Brain pericyte (primary cell): ENCODE measurements at places on chromosomes 12 and 14.

- no peak for DNase-seq
Measured at GRCh38 chr12:8698879-8699278, 1.1 kb downstream of the RIMKLB start.

DNA sequence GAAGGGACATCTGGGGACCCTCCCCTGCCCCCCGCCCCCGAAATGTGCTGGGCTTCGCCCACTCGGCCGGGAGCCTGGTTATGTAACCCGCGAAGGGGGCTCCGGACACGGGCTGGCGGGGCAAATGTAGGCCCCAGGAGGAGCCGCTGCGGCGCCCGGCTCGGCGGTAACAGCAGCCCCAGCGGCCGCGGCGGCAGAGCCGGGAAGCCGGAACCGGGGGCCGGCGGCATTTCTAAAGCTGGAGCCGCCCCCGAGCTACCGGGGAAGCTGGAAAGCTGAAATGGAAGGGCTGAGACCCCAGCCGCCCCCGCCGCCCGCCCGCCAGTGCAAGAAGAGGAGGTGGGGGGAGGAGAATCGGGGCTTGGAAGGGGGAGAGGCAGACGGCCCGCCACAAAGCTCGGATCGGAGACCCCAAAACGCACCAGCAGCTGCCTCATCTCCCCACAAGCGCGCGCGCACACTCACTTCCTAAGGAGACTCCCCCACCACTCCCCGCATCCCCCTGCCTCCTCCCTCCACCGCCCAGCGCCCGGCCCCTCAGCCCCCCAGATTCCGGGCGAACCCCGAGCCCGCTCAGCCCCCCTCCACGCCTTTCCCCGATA, 1.5 kb downstream of the KDM2B start:
- DNase-seq, result no peak

DNA sequence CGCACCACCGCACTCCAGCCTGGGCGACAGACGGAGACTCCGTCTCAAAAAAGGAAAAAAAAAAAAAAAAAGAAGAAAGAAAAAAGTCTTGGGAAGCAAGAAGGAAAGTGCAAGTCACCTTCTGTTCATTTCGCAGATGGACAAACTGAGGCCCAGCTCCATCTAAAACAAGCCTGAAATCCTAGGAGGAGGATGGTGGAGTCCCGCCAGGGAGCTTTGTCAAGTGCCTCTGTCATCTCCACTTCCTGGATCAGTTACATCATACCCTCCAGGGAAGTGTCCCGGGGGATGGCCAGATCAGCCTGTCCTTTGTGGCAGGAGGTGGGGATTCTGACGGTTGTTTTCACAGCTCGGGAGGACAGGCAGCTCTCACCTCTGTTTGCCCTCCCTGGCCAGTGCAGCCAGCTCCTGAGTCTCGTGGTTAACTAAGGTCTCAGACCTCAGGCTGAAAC, 8.7 kb upstream of the SDSL start:
- no peak for DNase-seq

DNA sequence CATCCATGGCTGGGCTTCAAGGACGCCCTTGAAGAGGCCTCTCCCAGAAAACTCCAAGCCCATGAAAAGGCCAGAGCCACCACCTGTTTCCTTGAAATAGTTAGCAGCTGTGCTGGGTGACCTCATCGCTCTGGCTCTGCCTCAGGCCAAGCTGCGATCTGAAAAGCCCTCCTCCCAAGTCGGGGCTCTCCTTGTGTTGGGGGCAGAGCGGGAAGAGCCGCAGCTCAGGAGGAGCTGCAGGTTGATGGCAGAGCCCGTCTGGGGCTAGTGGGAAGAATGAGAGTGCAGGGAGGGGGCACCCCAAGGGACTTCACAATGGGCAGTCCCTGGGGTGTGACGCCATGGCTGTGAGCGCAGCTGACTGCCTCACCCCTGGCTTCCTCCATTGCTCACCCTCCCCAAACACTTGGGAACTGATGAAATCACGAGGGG, 50.0 kb upstream of the STON2 start:
- DNase-seq, result no peak

- no peak for DNase-seq
Measured at GRCh38 chr14:89669193-89669592, 252.2 kb upstream of the FOXN3 start.

GRCh38 chr12:26247873-26248272, 52.5 kb downstream of the SSPN start:
- no peak for DNase-seq

- DNase-seq, result no peak
Measured at GRCh38 chr14:44846232-44846824, 115.4 kb downstream of the KLHL28 start.

DNA sequence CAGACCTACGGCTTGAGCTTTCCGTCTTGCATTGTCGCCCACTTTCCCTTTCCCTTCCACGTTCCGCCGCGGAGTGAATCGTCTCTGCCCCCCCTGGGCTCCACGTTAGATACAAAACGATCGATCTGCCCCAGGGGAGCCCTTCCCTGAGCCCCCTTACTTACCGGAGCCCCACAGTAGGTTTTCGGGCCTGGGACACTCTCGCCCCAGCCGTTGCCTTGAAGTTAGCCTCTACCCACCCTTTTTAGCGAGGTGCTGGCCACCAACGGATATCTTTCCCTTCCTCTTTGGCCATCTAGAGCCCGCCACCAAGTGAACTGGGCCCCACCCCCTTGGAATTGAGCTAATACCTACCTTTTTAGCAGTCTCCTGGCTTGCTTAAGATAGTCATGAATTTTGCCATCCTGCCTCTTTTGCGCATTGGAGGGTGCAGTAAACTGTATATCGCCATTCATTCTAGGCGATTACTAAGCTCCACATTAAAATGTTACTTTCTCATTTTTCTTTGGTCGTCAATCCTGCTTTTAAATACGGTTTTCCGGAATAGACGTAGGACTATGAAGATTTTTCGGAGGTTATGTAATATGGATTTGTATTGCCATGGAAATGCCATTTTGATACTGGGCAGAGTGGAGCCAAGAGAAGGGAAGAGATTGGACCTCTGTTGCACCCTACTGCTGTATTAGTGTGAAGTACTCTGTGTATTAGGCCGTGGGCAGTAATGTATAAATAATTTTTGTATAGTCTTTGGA, 764 bp downstream of the RBM25 start:
- no peak for DNase-seq

DNA sequence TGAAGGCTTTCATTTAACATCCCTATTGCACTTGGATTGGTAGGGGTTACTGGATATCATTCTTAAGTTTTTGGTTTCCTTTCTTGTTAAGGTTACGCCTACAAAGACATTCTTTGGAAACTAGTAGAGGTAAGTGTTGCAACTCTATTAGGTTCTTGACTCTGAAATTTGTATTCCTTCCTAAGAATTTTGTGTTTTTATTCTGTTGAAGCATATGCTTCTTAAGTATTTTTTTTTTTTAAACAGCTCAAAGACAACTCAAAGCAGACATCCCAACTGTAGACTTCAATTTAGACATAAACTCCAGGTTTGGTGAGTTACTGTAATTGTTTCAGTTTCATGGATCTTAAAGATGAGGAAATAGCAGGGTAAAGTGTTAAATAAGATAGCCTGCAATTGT, 1.1 kb upstream of the RBMS2 start:
- no peak for DNase-seq

GRCh38 chr12:90013409-90013808, 304.8 kb upstream of the ATP2B1 start:
- no peak for DNase-seq

DNA sequence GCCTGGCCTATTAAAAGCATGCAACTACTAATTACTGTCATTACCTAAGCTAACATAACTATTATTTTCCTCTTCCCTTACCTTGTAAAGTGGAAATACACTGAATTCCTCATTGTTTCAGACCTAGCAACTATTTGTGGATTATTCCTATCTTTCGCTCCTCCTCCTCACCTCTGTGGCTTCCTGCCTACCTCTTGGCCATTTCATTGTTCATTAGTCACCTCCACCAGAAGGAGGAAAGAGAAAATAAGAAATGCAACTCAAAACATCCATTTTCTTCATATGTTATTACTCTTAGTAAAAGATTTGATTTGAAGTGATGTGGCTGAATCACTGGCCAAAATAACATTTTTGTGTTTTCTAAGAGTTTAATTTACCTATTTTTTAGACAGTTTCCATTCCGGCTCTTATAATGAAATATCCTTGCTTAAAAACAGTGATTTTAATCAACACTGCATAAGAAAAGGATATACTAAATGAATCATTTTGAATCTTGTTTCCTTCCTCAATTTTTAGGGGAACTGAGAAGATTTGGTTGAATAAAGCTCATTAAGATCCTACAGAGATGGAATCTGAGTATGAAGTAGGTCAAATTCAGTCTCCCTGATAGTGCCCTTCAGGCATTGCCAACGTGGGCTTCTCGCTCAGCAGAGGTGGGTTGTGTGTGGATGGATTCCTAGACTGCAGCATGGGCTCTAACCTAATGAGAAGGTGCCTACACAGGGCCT, 27.6 kb upstream of the ARHGAP5 start:
- no peak for DNase-seq

DNA sequence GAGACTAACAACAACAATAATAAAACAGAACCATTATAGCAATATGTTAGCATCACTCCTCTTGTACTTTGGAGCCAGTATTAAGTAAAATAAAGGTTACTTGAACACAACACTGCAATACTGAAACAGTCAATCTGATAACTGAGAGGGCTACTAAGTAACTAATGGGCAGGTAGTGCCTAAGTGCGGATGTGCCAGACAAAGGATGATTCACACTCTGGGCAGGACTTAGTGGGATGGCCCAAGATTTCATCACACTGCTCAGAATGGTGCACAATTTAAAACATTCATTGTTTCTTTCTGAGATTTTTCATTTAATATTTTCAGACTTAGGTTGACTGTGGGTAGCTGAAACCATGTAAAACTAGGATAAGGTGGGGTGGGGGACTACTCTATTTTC, 131.9 kb upstream of the CAND1 start:
- DNase-seq, result no peak

- DNase-seq, result no peak
Measured at GRCh38 chr12:125382926-125383325, 317.7 kb downstream of the AACS start.

GRCh38 chr12:54608156-54608555, 19.7 kb upstream of the PPP1R1A start:
- no peak for DNase-seq

DNA sequence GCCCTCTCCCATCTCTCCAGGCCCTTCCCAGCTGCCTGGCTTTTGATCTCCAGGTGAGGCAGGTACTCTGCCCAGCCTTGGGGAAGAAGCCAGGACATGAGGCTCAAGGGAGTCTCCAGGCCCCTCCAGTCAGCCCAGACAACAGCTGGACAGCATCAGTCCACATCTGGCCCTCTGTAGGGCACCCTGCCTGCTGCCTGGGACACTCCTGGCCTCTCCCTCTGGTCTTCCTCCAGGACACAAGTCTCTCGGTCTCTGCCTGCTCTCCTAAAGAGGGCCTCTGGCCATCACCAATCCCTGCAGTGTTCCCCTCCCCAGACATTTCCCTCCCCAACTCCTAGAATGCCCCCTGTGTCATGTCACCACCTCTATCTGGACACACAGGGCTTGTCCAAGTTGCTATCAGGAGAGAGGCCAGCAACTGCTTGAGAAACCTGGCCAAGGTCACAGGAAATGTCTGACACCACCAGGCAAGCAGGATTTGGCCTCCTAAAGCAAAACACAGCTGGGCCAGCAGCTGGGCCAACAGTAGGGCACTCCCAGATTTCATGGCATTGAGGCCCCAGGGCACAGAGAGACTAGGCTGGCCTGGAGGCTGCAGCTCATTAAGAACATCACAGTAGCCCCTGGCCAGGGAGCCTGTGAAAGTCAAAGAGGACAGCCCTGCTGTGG, 29.0 kb downstream of the LTBP2 start:
- DNase-seq, result peak; percentile 50

DNA sequence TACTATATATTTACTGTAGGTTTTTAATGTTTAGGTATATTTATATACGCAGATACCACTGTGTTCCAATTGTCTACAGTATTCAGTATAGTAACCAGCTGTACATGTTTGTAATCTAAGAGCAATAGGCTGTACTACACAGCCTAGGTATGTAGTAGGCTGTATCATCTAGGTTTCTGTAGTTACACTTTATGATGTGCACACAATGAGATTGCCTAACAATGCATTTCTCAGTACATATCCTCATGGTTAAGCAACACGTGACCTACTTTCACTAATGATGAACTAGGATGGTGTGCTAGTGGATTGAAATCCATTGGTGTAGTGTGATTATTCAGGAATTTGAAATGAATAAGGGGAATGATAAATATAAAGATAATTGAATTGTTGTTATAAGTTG, 77.7 kb downstream of the ETNK1 start:
- no peak for DNase-seq

DNA sequence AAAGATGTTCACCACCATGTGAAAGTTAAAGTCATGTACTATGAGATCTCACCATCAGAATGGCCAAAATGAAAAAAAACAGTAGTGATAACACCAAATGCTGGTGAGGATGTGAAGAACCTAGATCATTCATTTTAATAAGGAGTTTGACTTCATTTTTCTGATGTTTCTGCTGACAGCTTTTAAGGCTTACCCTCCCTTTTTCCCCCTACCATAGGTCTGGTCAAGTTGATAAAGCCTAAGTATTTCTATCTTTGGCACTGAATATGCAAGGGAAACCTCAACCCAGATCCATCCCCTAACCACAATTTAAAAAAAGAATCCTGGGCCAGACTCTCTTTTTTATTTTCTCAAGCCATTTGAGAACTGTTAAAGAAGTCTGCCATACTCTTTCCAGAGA, 689.6 kb upstream of the FOXG1 start:
- no peak for DNase-seq

DNA sequence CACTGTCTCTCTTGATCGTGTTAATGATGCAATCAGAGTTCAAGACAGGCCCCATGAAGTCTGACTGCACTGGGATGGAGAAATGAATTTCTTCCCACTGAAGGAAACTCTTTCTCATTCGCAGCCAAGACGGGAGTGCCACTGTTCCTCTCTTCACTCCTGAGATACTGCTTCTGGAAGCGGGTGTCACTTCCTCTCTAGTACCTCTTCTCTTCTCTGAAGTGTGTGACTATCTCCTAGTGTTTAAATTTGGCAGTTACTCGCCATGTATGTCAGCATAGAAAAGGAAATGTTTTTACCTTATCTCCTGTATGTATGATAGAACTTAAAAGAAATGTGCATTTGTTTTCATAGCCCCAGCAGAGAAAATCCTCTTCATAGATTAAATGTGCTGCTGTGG, 215.2 kb downstream of the ANO6 start:
- DNase-seq, result no peak

DNA sequence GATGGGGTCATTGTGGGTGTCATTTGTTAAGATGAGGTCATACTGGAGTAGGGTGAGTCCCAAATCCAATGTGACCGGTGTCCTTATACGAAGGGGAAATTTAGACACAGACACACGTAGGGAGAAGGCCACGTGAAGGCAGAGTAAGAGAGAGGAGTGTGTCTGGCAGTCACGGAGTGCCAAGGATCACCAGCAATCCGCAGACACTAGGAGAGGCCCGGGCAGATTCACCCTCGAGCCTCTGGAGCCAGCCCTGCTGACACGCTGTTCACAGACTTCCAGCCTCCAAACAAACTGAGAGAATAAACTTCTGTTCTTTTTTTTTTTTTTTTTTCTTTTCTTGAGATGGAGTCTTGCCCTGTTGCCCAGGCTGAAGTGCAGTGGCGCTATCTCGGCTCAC, 24.9 kb downstream of the BRI3BP start:
- DNase-seq, result no peak
